ENCODE measurements at places on chromosomes 13 and 19. TPM values are rescaled to one million over a fixed set of nuclear protein-coding genes. Genes with fewer than 3 reads are reported as not detected.

GRCh38 chr19:12891553-12892021 lies 627 bp downstream of the GCDH start:
- no peak for DNase-seq

GRCh38 chr13:113756441-113757097 lies 2.5 kb upstream of the TMEM255B start:
- peak; percentile 24 for DNase-seq

- DNase-seq, result peak; percentile 50
These were observed 40.7 kb upstream of the DOCK9 start for GRCh38 chr13:99018418-99019180.

DNA sequence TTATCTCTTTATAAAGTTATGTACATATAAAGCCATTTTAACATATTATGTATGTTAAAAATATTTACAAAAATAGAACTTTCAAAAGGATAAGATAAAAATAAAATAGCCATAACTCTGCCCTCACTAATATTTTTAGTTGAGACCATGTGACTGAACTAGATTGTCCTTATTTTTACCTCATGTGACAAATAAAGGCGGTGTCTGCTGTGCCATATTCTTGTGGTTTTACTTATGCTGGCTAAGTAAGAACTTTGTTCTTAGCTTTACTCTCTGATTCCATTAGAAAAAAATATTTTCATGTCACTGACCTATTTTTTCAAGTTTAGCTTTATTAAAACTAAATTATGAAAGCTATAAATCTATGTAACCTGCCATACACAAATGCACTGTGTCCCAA lies 135.6 kb upstream of the TSC22D1 start:
- DNase-seq, result no peak

- no peak for DNase-seq
These were observed 256.9 kb downstream of the ZNF536 start for GRCh38 chr19:30629086-30629485.

DNA sequence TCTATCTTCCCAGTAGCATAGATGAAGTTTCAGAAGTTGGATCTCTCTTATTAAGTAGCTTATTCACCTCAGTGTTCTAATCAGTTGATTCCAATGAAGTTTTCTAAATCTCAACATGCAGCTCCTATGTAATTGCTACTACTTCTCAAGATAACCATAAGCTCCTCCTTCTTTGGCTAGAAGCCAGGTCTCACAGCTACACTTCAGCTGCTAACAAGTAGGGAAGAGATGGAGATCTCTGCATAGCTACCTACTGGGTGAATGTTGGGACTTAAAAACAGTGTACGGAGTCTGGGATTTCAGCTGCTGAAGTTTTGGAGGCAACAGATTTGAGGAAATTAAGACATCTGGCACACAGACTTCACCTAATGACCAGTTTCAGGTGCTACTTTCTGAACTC lies 661.0 kb downstream of the SLITRK1 start:
- peak; percentile 5 for DNase-seq

GRCh38 chr13:77751513-77752456 lies 54.3 kb downstream of the SLAIN1 start:
- DNase-seq, result peak; percentile 63

DNA sequence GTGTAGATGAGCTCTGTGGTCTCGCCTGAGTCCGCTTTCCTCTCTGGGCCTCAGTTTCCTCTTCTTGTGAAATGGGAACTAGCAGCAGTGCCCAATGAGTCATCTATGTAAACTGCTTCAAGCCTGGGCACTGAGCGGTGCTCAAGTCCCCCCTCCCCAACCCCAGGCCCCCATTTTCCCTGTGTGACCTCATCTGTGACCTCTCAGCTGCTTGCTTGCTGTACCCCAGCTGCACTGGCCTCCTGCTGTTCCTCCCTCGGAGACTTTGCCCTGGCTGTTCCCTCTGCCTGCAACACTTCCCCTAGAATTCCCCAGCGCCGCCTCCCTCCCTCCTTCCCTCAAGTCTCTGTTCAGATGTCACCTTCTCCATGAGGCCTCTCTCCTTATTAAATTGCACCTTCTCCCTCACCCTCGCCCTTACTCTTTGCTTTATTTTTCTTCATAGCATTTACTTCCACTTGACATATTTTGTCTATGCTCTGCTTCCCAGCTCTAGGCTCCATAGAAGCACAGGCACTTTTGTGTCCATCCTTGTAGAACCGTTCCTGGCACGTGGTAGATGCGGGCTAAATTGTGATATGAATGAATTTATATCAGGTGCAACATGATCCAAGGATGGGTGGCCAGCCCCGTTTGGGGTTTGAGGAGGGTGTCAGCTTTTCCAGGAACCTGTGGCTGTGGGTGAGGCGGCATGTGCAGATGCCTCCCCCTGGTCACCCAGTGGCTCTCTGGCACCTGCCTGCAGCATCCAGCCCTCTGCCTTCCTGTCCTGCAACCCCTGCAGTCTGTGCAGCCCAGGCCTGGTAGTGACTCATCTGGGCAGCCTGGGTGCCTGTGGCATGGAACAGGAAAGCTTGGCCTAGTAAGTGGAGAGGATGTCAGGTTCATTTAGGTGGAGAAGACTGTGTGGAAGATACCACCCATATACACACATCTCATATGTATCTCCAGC lies 26.3 kb downstream of the SIPA1L3 start:
- DNase-seq, result peak; percentile 50

DNA sequence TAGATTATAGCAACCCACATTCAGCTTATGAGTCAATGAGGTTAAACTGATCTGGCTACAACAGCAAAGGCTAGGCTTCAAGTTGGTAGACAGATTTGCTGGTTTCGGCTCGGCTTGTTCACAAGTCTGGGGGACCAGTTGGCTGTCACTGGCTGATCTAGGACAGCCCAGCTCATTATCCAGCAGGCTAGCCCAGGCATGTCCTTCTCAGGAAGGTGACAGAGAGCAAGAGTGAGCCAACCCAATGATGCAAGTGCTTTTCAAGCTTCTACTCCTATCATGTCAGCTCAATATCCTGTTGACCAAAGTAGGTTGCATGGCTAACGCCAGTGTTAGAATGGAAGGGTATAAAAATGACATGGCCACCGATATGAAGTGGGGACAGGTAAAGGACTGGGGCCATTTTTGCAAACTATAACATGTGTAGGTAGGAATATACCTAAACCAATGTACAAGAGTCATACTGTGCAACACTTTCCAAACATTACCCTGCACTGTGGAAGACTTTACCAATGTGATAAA lies 220.9 kb upstream of the SOX21 start:
- no peak for DNase-seq

- DNase-seq, result peak; percentile 55
These were observed 151.7 kb downstream of the DLEU7 start for GRCh38 chr13:50691681-50692263.

DNA sequence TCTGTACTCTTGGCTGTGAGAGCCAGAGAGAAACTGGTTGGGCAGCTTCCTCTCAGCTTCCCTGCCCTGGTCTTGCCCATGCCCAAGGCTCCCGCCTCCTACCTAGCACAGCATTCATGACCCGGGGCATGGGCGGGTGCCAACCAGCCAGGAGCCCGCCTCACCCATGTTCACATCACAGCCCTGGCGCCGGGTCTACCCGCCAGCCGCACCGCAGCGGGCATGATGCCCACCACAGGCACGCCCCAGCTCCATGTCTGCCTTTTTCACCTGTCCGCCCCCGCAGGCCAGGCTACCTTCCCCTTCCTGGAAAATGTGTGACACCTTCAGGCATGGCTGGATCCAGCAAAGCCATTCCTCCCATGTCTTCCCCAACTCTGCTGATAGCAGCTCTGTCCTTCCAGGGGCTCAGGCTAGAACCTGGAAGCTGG lies 42.1 kb downstream of the PTPRS start:
- no peak for DNase-seq

- no peak for DNase-seq
These were observed 25.4 kb downstream of the SLC25A30 start for GRCh38 chr13:45392811-45393210.

- no peak for DNase-seq
These were observed 21.2 kb upstream of the SCEL start for GRCh38 chr13:77514336-77514726.

DNA sequence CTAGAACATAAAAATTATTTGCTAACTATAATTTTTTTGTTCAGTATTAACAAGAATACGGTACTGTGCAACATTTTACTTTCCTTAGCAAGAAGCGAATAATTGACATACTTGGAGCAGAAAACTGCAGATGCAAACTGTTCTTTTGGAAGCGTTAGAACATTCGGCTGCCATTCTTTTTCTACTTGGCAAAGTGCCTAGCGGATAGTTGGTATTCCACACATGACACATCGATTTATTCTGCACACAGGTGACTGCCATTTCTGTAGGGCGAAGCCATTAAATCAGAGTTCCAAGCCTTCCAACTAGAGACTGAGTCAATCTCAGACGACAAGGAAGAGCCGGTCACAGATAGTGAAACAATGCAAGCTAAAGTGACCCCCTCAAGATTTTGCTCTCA lies 117.4 kb downstream of the TRPC4 start:
- DNase-seq, result no peak

DNA sequence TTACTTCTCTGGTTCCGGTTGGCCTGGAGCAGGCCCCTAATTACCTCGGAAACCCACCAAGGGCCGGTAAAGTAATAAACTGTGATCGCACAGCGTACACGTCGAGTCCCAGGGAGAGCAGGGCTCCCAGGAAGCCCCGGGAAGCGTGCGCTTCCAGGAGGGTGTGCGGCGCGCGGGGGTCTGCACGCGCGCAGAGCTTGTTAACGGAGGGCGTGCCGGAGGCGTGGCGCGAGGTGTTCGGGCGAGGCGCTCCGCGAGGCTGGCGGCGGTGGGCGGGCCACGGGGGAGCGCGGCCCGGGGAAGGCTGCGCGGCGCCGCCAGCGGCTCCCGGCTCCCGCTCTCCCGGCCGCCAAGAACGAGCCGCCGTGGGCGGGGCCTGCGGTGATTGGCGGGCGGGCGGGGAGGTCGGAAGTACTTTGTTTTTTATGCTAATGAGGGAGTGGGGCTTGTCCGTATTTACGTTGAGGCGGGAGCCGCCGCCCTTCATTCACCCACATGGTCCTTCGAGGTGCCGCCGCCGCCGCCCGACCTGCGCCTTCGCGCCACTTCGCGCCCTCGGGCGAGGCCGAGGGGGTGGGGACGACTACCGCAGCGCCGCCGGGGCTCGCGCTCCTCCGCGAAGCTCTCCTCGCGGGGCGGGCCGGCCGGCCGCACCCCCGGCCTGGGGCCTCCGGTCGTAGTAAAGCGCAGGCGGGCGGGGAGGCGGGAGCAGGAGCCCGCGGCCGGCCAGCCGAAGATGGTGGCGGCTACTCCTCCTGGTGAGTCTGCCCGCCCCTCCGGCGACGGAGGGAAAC lies at the start of gene MIR17HG:
Gene MIR17HG (plus strand): TSS at position 486 of the 794 bp plus-strand sequence.
- peak; percentile 88 for DNase-seq

DNA sequence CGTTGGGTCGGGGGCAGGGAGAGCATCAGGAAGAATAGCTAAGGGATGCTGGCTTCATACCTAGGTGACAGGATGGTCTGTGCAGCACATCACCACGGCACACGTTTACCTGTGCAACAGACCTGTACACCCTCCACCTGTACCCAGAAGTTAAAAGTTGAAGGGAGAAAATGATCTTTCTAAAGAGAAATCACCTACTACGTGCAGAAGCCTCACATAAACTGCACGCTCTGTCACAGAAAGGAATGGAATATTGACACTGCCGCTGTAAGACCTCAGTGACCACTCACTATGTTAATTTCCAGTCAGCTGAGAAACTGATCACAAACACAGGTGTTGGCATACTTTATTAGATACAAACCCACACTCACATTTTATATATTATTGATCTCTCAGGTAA lies 26.8 kb downstream of the LAMP1 start:
- no peak for DNase-seq

Gene CYP4F12
- total RNA-seq, result not detected

Gene ZNF729
- not detected for total RNA-seq

Gene ATP7B
- total RNA-seq, result 0.32 TPM

Gene ZSCAN4
- not detected for total RNA-seq

Gene ZNF728
- total RNA-seq, result not detected
